ENCODE measurements at places on chromosomes 5 and 9. TPM values are rescaled to one million over a fixed set of nuclear protein-coding genes. Genes with fewer than 3 reads are reported as not detected.

FBXO10 gene
- 8.0 TPM for total RNA-seq

PCDHGA11 gene
- not detected for total RNA-seq

FCN2 gene
- not detected for total RNA-seq

FOXD4L4 gene
- total RNA-seq, result 0.04 TPM

IL3 gene
- total RNA-seq, result not detected

MBLAC2 gene
- 2.3 TPM for total RNA-seq

SAXO1 gene
- total RNA-seq, result not detected

KCNV2 gene
- total RNA-seq, result not detected

PRR16 gene
- not detected for total RNA-seq

SURF1 gene
- total RNA-seq, result 37.1 TPM

DNAH5 gene
- total RNA-seq, result 2.0 TPM

TRIM36 gene
- 2.0 TPM for total RNA-seq

CCDC192 gene
- total RNA-seq, result not detected

CD14 gene
- 3.4 TPM for total RNA-seq

ADAMTSL1 gene
- not detected for total RNA-seq

DND1 gene
- total RNA-seq, result 0.72 TPM

ADAMTS6 gene
- 0.15 TPM for total RNA-seq

SLC25A2 gene
- not detected for total RNA-seq

PRSS3 gene
- total RNA-seq, result 8.8 TPM

GDF9 gene
- total RNA-seq, result 0.25 TPM

CLIC3 gene
- total RNA-seq, result 6.7 TPM

CD72 gene
- total RNA-seq, result 0.39 TPM

RPL37 gene
- total RNA-seq, result 2,515 TPM

PGGT1B gene
- total RNA-seq, result 26.3 TPM

NUTM2F gene
- not detected for total RNA-seq

PGM5 gene
- not detected for total RNA-seq

NME5 gene
- not detected for total RNA-seq

SLC4A9 gene
- not detected for total RNA-seq

BARX1 gene
- total RNA-seq, result 11.2 TPM

STPG3 gene
- not detected for total RNA-seq

F2RL2 gene
- total RNA-seq, result 4.7 TPM

C5orf52 gene
- not detected for total RNA-seq

KCNN2 gene
- 0.14 TPM for total RNA-seq

CARTPT gene
- not detected for total RNA-seq

LEAP2 gene
- 0.52 TPM for total RNA-seq

GLDC gene
- total RNA-seq, result 14.9 TPM

CA9 gene
- 8.9 TPM for total RNA-seq

MPDZ gene
- total RNA-seq, result 12.2 TPM

IER5L gene
- 37.6 TPM for total RNA-seq

PCDHB2 gene
- total RNA-seq, result 3.4 TPM

HABP4 gene
- total RNA-seq, result 15.8 TPM

HSD17B3 gene
- not detected for total RNA-seq

Data from A549 treated with dexamethasone at 1 μM for 4 hours (cell line).